ENCODE measurements at places on chromosomes 2 and 18.

DNA sequence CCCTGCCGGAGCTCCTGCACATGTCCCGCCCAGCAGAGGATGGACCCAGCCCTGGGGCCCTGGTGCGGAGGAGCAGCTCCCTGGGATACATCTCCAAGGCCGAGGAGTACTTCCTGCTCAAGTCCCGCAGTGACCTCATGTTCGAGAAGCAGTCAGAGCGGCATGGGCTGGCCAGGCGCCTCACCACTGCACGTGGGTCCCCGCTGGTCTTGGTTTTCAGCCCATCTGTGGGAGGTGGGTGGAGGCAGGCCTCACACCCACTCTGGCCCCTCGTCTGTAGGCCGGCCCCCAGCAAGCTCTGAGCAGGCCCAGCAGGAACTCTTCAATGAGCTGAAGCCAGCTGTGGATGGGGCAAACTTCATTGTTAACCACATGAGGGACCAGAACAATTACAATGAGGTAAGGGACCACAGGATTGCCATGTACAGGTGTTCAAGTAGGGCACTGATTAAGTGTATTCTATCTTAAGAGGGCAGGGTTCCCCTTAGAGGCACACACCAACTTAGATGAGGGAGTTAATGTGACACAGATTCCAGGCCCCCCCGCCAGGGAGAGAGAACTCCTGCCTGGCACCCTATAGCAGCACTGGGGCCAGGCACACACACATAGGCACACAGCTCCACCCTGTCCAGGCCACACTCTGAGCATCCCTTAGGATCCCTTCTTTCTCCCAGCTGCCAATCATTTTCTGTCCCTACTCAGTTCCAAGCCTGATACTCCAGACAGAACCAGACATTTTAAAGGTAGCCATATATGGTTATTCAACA, 5.4 kb upstream of the CHRNG start:
- no peak for DNase-seq

DNA sequence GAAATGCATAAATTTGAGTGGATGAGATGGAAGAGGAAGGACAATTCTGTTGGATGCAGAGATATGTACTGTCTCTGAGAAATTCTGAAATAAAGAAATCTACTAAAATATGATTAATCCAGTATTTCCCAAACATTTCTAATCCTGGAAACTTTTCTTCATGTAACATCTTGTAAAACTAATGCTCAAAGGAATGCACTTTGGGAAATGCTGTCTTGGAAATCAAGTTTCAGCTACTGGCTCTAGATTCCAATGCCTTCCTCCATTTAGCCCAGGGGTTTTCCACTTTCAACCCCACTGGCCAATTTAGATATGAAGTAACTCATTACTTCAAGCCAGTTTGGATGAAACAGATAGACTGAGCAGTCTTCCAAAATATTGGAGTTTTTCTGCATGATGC, 355.1 kb downstream of the TXNL1 start:
- DNase-seq: no peak

DNA sequence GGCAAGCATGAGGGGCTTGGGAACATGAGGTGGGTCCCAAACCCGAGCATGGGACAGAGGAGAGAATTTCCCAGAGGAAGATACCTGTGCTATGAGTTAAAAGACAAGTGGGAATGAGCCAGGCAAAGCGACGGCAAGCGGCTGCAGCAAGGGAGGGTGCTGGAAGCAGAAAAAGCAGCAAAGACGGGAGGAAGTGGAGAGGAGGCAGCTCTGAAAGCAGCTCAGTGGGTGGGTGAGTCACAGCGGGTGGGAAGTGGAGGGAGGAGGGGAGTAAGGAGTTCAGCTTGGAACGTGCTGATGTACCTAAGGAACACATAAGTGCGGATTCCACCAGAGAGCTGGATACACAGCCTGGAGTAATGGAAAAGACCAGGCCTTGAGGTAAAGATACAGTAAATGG, 41.4 kb downstream of the THUMPD2 start:
- DNase-seq: no peak

DNA sequence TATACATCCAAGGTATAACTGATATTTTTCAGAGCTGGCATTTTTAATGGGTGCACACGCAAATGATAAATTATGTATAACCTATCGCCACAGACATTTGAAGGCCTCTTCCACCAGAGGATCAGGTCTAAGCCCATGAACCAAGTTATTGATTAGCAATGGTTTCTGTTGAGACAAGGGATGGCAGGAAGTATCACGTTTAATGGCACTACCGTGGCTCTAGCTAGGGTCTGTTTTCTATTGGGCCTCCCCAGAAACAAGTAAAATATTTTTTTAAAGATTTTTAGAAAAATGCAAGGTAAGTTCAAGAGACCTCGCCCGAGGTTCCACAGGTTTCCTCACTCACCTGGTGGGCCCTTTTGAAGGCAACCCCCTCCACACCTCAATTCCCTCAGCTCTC, 667 bp downstream of the GFPT1 start:
- DNase-seq: no peak

DNA sequence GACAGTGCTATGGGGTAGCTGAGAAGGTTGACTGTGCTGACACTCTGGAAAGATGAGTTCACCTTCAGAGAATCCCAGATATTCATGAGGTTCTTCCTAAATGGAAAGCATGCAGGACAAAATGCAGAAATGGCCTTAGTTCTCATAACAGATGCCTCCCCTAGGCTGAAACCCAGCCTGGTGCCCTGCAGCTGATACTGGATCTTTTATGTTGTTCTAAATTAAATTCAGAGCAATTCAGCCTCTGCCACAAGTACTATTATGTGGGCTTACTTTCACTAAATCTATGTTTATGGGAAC, 172.0 kb upstream of the SERPINE2 start:
- DNase-seq: no peak

All from CD8-positive, alpha-beta memory T cell (primary cell).